Lower lobe of right lung (tissue), 2 donors: ENCODE measurements at places on chromosomes 7 and 10. TPM values are rescaled to one million over a fixed set of nuclear protein-coding genes. Genes with fewer than 3 reads are reported as not detected.

Gene GTF2IRD1
- 16.3 TPM for total RNA-seq

DNA sequence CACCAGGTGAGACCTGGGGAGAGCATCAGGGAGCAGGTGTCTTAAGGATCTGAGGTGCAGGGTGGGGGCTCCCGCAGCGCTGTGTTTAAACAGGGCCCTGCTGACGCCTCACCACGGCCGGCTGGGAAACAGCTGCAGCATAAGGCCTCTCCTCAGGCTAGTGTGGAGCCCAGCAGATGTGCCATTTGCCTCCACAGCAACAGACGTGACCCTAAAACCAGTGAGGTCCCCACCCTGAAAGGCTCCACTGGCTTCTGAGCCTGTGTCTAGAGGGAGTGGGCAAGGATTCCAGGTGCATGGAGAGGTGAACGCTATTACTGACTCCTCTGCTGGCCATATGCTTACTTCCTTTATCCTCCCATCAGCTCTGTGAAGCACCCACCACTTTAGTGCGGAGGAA, 47.8 kb downstream of the SYPL1 start:
- H3K36me3 ChIP-seq: no peaks in the 10 kb centered on the region
- no peak overlapping the region for H3K4me3 ChIP-seq
- DNase-seq: no peak
- H3K27ac ChIP-seq: peak overlapping the region; percentile 66
- H3K27me3 ChIP-seq: no peaks in the 10 kb centered on the region

DNA sequence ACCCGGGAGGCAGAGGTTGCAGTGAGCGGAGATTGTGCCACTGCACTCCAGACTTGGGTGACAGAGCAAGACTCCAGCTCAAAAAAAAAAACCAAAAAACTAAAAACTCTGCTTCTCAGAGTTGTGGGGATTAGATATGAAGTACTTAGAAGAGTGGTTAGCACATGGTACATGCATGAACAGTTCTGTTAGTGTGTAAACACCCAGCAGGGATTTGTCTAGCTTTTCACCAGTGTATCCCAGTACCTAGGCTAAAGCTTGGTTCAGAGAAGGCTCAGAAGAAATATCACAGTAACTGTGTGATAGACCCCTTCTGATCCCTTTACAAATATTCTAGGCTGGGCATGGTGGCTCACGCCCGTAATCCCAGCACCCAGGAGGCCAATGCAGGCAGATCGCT, 9.5 kb downstream of the PPIA start:
- no peaks in the 10 kb centered on the region for H3K4me1 ChIP-seq
- no peak overlapping the region for H3K4me3 ChIP-seq
- no peak for DNase-seq
- H3K27me3 ChIP-seq: no peaks in the 10 kb centered on the region
- peaks cover 42% of the 10 kb centered on the region for H3K36me3 ChIP-seq

GRCh38 chr7:116777651-116778281, 84.6 kb upstream of the CAPZA2 start:
- peaks cover 3% of the 10 kb centered on the region for H3K36me3 ChIP-seq
- H3K27ac ChIP-seq: no peak overlapping the region
- H3K4me1 ChIP-seq: peaks cover 19% of the 10 kb centered on the region
- no peaks in the 10 kb centered on the region for H3K27me3 ChIP-seq
- no peak overlapping the region for H3K4me3 ChIP-seq

DNA sequence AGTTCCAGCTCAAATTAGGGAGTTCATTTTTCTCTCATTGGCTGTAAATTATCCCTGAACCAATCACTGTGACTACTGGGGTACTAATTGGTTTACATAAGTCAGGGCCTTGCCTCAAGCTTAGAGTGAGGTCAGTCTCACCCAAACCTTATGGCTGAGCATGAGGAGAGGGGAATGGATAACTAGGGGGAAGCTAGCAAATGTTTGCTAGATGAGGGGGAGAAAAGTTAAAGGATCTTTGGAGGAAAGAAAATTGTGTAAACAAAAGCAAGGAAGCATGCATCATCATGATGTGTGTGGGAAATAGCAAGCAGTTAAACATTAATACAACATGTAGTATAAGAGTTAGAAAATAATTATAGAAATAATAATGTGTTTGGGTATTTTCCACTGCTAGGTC, 121.9 kb downstream of the BBS9 start:
- H3K4me1 ChIP-seq: peaks cover 5% of the 10 kb centered on the region
- no peak for DNase-seq
- no peaks in the 10 kb centered on the region for H3K36me3 ChIP-seq
- no peaks in the 10 kb centered on the region for H3K27me3 ChIP-seq
- H3K4me3 ChIP-seq: no peak overlapping the region

- H3K4me3 ChIP-seq: no peak overlapping the region
- H3K36me3 ChIP-seq: no peaks in the 10 kb centered on the region
These were observed 270.4 kb downstream of the RELN start for GRCh38 chr7:103719070-103719469.
